ENCODE measurements at places on chromosomes 6 and 20.

- DNase-seq: no peak
Observed at GRCh38 chr6:36914227-36914794, 28.6 kb downstream of the C6orf89 start.

GRCh38 chr6:8041913-8042583 is 22.1 kb downstream of the BLOC1S5 start:
- no peak for DNase-seq

- no peak for DNase-seq
Observed at GRCh38 chr20:53154540-53154939, 182.4 kb downstream of the TSHZ2 start.

DNA sequence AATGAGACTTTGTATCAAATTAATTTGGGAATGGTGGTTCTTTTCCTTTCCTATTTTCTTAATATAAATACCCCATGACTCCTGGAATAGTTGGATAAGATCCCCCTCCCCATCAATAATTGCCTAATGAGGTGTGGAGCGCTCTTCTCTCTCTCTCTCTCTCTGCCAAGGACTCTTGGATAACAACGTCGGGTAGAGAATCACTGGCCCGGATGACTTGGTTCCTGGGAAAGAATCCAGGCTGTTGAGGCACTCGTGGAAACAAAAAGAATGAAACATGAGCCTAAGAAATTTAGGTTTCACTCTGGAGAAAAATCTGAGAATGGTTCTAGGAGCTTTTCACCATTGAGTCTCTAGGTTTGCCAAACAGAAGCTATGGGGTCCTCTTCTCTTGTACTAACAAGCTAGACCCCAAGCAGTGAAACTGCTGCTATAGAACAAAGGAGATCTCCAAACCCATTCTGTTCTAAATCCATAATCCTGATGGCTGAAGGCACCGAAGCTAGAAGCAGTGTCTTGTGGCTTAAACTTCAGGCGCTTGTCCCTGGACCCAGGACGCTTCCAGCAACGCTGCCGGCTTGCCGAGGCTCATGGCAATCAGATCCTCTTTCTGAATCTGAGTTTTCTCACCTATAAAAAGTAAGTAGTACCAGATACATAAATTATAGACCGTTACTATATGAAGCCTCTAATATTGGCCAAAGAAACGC is 241.6 kb upstream of the BTBD3 start:
- no peak for DNase-seq

GRCh38 chr20:62466806-62467537 is 8.8 kb downstream of the GATA5 start:
- DNase-seq: no peak

- no peak for DNase-seq
Observed at GRCh38 chr6:88454658-88455057, 288.5 kb upstream of the CNR1 start.

DNA sequence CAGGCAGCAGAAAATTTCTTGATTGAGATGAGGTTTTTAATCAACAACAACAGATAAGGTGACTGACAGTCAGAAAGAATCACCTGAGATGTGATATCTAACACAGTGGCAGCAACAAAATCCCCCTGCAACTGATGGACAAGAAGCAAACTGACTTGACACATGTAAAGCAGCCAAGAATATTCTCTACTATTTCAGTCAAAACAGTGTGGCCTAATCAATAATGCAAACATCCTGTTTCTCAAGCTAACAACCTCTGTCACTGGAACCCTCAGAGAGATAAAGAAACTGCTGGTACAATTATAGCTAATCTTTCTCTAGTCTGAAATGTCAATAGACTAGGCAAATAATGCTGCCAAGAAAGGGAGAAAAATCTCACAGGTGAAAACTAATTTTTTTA is 4.6 kb upstream of the CGA start:
- DNase-seq: no peak

- no peak for DNase-seq
Observed at GRCh38 chr6:98384334-98384733, 450.0 kb upstream of the POU3F2 start.

DNA sequence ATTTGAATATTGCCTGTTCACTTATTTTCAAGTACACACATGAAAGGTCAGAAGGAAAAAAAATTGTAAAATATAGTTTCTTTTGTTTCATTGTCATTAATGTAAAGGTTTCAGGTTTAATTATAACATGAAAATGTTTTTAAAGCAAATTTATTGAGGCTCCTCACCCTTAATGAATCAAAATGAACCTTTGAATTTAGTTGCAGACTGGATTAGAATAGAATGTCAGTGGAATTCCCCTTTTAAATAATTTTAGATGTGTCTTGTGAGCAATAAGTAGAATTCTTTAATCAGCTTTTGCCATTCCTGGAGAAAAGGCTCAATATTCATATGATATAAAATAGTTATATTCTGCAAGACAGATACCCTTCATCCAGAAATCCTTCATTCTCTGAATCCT is 70.7 kb upstream of the SMIM8 start:
- no peak for DNase-seq

GRCh38 chr6:126181173-126181741 is 158.7 kb upstream of the CENPW start:
- DNase-seq: no peak

GRCh38 chr6:156781861-156782631 is 4.9 kb downstream of the ARID1B start:
- no peak for DNase-seq

DNA sequence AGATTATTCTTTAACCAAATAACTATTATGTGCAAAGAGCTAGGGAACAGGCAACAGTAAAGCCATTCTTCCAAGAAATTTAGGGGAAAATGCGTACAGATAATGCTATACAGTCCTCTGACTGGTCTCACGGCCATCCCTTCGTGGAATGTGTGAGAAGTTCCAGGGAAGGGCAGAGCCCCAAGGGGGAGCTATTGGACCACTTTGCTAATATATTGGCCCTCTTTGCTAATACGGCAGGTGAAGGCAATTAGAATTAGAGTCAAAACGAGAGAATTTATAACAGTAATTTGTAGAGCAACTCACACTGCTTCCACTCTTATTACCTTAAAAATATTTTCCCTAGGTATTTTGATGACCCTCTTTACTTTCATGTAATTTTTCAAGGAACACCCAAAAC is 140.4 kb downstream of the IMPG1 start:
- DNase-seq: no peak

DNA sequence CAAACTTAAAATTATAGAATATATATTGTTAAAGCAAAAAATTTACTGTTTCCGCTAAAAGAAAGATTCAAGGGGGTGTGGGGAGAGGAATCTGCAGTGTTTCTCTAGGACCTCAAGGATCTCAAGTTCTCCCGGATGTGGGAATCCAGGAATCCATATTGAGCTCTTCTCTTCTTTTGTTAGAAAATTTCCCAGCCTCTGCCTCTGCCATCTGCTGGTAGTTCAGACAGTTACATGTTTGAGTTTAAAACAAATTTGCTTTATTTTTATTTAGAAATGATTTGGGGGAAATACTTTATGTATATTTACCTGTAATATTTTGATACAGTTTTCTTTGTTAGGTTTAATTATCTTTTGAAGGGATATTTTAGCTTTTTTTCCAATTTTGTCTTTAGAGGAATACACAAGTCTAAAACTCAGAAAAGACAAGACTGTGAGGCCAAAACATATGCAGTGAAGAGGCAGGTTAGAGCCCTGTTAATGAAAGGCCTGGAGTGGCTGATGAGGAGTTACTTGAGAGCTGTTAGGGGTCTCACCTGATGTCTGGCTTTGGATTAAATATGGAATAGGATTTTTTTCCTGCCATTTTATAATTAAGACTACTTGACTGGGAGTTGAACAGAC is 268.8 kb downstream of the ARID1B start:
- DNase-seq: no peak

GRCh38 chr6:87907521-87907920 is 140.1 kb upstream of the SPACA1 start:
- DNase-seq: no peak

DNA sequence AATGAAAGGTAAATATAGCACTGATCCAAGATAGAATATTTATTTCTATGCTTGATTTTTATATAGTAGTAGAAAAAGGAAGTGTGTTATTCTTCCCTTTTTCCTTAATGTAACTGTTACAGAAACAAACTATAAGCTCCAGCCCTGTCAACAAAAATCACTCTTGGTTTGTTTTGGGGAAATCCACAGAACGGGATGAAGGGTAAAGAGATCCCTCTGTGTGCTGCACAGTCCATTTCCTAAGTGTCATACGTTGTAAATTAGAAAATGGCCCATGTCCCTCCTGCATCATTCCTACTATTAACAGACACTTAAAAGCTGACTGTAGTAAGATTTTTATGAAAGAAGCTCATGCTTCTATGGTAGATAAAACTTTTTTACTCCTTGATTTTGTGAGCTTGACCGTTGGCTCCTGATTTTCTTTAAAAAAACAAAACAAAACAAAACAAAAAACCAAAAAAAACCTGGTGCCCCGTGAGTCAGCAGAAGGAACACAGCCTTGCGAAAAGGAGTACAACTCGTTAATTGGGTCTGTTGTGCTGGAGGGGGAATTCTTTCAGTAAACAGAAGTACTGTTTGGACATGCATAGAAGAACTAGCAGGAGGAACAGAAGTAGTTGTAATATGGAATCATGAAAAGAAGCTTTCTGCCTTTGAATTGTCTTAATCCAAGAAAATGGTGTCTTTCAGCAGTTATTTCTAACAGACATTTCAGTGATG is 67.5 kb downstream of the RTN4IP1 start:
- DNase-seq: no peak

DNA sequence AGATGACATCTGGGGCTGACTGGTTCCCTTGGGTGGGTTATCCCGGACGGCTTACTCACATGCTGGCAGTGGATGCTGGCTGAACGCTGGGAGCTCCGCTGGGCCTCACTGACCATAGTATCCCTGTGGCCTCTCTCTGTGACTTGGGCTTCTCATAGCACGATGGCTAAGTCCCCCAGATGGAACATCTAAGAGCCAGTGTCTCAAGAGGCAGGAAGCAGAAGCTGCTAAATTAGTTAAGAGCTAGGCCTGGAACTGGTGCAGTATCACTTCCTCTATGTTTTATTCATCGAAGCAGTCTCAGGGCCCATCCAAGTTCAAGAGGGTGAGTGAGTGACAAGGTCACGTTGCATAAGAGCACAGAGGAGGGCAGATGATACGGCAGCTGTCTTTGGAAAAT is 116.5 kb upstream of the LAMP5 start:
- no peak for DNase-seq

- no peak for DNase-seq
Observed at GRCh38 chr6:77425216-77425615, 38.1 kb downstream of the HTR1B start.

- no peak for DNase-seq
Observed at GRCh38 chr6:34745277-34746103, 11.8 kb upstream of the SNRPC start.

GRCh38 chr6:30555816-30556065 is 548 bp downstream of the GNL1 start:
- DNase-seq: no peak

DNA sequence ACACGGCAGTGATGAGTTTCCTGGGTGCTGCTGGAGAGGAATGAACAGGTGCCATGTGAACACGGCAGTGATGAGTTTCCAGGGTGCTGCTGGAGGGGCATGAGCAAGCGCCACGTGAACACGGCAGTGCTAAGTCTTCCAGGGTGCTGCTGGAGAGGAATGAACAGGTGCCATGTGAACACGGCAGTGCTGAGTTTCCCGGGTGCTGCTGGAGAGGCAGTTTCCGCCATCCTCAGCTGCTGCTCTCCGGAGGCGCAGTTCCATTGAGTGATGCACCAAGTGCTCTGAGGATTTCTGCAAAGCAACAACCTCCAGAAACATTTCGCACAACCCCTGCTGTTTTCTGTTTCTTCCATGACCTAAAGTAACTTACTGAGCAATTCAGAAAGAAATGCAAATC is 155.4 kb downstream of the SMOC2 start:
- no peak for DNase-seq

GRCh38 chr6:20744911-20745557 is 210.8 kb downstream of the CDKAL1 start:
- no peak for DNase-seq

- no peak for DNase-seq
Observed at GRCh38 chr6:52689857-52690256, 18.9 kb downstream of the TMEM14A start.

GRCh38 chr6:113860181-113860955 is 3.2 kb downstream of the MARCKS start:
- no peak for DNase-seq

- DNase-seq: no peak
Observed at GRCh38 chr6:126376682-126377081, 36.8 kb downstream of the CENPW start.

DNA sequence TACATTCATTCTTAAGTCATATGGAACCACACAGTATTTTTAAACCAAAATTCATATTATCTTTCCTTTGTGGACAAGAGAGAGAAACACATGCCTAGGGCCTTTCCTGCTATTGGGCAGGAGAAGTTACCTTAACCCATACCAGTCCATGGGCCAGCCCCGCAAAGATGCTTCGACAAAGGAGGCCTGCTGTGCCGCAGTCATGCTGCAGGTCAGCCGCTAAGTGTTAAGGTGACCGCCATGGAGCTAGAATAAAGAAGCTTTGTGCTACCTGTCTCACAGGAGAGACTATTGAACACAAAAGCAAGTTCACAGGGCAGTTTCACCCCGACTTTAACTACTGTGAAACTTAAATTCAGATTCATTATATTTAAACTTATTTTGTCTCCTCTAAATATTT is 62.3 kb upstream of the TMEM181 start:
- no peak for DNase-seq

DNA sequence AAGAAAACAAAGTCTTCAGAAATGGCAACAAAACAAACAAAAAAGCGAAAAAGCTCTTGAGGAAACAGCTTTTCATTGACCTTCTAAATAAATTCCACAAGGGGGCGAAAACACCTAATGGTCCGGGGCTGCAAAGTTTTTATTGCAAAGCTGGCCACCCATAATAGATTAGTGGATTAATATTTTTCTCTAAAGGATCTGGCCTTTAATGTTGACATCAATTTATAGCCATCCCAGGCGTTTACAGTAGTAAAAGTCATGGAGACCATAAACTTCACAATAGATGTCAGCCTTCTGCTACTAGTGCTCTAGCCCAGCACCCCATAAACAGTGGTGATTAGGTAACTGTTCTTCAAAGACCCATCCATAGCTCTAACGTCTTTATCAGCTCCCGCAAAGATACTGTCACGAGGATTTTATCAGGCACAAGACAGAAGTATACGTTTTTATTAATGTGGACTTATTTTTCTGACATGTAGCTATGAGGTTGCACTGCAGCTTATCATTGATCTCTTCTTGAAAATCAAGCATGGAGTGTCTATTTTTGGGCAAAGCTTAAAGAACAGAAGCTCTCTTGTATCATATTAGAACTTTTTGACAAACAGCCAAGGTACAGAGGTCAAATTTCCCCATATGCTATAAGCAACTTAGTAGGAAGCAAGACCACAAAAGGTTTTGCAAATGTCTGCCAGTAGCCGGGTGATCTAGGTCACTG is 4.7 kb downstream of the CITED2 start:
- no peak for DNase-seq

DNA sequence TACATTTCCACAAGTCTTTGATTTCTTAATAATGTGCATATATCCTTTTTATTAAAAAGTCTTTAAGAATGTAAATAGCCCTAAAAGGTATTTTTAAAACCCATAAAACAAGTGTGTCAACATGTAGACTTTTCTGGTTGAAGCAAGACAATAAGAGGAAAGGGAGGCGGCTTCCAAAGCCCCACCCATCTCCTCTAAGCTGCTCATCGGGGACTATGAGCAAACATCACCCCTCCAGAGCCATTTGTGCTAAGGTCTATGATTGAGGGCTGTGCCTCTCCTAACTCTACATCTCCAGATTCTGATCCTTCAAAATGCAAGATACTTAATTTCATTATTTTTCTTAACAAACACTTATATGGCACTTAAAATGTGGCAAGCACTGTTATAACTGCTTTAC is 2.5 kb upstream of the NAA20 start:
- DNase-seq: no peak

- DNase-seq: no peak
Observed at GRCh38 chr6:106612671-106613416, 16.5 kb downstream of the RTN4IP1 start.

Measured in stimulated activated CD4-positive, alpha-beta T cell treated with anti-CD3 and anti-CD28 coated beads, Interleukin-12 subunit alpha, Interleukin-12 subunit beta, amount 100 ng/mL, for 4 hours (primary cell).